ENCODE measurements at places on chromosomes 1 and 21.

DNA sequence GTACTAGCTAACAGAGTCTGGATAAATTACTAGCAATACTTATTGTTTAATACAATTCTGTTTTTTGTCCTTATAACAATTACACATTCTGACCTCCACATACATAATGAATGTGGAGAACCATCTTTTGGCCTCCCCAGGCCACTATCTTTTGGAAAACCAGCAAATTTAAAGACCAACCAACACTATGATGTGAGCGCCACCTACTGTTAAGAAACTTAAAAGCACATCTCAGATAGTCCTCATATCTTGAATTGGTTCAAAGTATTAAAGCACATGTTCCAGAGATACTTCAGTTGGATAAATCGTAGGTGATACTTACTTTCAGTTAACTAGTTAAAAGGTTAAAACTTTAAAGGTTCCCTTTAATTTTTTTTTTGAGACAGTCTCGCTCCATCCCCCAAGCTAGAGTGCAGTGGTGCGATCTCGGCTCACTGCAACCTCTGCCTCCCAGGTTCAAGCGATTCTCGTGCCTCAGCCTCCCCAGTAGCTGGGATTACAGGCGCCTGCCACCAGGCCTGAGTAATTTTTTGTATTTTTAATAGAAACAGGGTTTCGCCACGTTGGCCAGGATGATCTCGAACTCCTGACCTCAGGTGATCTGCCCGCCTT, 29.3 kb upstream of the USP1 start:
- peak; percentile 25 for DNase-seq

DNA sequence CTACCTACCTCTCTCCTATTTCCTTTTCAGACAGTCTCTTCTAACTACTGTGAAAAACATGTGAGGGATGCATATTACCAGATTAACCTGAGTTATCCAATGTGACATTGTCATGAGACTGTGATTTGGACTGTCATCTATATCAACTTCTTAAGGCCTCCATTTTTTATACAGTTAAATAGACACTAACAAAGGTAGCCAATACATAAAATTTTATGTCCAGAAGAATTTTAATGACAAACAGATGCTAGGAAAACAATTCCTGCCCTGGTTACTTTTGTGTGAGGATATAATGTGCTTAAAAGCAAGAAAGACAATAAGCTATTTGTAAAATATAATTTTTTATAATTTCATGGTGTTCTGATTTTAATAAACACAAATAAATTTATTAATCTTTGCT, 136.2 kb downstream of the DPYD start:
- no peak for DNase-seq

GRCh38 chr1:7120863-7121621, 335.8 kb downstream of the CAMTA1 start:
- no peak for DNase-seq

GRCh38 chr1:225845571-225846259, 35.8 kb downstream of the EPHX1 start:
- peak; percentile 82 for DNase-seq

DNA sequence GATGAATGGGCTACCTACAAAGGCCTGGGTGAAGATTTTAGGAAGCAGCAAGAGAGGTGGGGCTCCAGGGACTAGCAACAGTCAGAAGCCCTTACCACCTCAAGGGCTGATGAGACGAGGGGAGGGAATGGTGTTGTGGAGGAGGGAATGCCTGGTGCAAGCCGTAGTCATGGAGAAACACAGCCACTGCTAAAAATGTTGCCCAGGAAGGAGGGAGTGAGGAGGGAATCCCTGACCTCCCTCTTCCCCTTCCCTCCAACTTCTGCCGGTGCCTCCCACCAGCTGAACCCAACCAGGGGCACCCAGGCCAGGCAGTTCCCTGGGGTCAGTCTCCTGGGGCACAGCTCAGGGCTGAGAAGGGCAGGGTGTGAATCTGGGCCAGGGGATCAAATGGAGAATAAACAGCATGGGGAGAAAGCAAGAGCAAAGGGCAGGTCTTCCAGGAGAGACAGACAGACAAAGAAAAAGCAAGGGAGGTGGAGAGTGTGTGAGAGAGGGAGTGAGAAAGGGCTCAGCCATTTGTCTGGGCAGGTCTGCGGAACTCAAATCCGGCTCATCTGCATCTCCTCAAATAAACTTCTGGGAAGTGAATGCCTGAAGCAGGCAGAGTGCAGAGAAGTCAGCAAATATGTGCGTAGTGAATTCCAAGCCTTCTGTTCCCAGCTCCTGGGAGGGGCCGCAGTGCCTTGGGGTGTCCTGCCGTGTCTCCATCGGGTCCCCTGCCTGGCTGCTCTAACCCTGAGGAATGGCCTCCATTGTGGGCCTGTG, 27.1 kb upstream of the POU3F1 start:
- no peak for DNase-seq

- no peak for DNase-seq
Measured at GRCh38 chr1:222911866-222912265, 97.0 kb downstream of the DISP1 start.

DNA sequence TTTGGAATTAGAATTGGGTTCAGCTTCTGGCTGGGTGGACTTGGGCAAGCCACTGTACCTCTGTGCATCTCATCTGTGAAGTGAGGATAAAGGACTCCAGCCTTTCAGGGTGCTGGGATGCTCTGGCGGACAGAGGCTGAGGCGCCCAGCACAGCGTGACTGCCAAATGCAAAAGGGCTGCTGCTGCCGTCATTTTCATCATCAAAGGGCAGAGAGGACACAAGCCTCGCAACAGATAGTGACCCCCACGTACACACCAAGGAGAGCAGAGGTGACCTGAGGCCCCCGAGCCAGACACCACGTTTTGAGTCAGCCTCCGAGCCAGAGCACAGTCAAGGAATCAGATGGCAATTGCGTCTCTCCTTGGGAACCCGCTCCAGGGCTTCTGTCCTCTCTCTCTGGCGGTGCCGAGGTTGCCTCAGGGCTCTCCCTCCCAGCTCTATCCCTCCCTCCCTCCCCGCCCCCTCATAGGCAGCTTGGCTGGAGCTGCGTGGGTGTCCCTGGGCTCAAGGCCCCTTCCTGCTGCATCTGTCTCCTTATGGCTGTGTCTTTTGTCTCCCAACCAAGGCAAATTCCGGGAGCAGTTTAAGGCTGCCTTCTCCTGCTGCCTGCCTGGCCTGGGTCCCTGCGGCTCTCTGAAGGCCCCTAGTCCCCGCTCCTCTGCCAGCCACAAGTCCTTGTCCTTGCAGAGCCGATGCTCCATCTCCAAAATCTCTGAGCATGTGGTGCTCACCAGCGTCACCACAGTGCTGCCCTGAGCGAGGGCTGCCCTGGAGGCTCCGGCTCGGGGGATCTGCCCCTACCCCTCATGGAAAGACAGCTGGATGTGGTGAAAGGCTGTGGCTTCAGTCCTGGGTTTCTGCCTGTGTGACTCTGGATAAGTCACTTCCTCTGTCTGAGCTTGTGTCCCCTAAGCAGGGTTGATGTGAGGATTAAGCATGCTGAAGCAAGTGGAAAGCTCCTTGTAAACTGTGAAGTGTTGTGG, 9.0 kb downstream of the HCRTR1 start:
- no peak for DNase-seq

GRCh38 chr1:40017951-40018575, 22.5 kb upstream of the CAP1 start:
- DNase-seq, result no peak

GRCh38 chr1:77040826-77041225, 173.5 kb downstream of the ST6GALNAC5 start:
- DNase-seq, result no peak

GRCh38 chr1:2558420-2558819, 2.2 kb downstream of the TNFRSF14 start:
- DNase-seq, result no peak

- no peak for DNase-seq
Measured at GRCh38 chr1:97870589-97870988, 50.2 kb downstream of the DPYD start.

DNA sequence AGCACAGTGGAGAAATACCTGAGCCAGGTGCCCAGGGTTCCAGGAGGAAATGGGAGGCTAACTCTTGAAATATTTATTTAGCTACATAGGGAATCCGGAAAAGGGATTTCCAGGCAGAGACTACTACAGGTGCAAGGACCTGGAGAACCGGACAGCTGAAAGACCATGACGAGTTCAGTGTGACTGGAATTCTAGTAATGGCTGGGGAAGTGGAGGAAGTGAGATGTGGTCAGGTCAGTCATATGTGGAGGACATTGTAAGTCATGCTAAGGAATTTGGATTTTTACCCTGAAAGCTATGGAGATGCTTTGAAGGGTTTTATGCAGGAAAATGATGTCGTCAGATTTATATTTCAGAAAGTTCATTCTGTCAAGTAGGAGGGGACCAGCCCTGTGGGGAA, 1.8 kb downstream of the CAP1 start:
- no peak for DNase-seq

DNA sequence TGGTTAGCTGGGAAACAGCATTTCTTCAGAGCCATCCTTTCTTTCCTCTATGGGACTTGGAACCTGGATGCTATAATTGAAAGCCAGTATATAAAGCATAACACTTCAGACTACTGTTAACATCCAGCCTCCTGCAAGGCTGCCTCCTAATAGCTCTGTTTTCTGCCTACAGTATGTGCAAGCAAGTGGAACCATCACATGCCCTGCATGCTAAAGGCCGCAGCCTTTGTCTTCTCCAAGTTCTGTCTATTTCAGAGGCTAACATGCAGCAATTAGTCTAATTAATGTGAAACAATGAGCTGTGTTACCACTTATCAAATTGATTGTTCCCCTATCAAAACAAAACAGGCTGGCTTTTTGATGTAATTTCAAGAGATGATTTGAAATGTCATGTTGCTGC, 82.7 kb upstream of the ESRRG start:
- no peak for DNase-seq

DNA sequence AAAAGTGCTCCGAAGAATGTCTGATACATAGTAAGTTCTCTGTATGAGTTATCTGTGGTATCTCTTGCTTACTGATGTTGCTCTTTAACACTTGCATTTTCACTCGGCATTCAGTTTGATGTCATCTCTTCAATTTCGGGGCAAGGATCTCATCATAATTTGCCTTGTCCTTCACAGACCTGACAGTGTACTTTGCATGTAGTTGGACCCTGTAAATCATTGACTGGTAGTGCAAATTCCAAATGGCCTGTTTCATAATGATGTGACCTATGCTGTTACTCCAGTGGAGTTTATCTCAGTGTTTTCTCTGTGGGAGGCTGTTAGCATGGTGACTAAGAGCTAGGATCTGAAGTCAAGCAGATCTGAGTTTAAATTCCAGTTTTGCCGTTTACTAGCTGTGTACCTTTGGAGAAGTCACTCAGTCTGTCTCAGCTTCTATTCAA, 34.2 kb upstream of the ABCD3 start:
- DNase-seq, result peak; percentile 10

- no peak for DNase-seq
Measured at GRCh38 chr21:37008724-37009123, 2.2 kb downstream of the RIPPLY3 start.

DNA sequence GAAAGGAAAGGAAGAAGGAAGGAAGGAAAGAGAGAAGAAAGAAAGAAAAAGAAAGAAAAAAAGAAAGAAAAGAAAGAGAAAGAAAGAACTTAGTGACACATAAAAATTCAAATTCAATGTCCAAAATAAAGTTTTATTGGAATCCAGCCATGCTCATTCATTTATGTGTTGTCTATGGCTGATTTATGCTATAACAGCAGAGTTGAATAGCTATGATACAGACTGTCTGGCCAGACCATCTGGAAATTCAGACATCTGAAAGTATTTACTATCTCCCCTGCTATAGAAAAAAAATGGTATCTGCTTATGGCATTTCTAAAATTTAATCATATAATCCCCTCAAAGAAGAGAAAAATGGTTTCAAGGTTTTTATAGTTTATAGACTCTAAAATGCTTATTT, 79.4 kb upstream of the RRP15 start:
- no peak for DNase-seq

DNA sequence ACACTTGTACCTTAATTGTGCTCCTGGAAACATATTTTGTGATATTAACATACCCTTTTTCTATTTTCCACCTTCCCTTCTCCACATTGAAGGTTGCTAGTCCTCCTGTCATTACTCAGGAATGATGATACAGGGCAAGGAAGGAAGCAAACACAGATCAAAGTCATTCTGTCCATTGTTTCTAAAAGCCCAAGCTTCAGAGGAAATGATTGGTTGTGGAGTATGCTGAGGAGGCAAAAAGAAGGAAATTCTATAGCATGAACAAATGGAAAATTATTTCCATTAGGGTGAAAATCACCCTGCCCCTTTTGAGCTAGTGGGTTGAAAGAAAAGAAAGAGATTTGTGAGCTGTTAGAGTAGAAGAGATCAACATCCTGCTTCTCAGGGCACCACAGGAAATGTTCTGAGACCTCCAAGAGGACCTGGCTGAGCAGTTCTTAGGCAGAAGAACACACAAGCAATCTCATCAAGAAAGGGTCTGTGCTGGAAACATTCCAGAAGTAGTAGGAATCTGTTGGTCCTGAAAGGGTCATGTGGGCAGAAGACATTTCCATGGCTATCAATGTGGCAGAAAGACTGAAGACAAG, 29.0 kb upstream of the PRRX1 start:
- DNase-seq, result no peak

- no peak for DNase-seq
Measured at GRCh38 chr1:73104749-73105148, 822.4 kb upstream of the NEGR1 start.

DNA sequence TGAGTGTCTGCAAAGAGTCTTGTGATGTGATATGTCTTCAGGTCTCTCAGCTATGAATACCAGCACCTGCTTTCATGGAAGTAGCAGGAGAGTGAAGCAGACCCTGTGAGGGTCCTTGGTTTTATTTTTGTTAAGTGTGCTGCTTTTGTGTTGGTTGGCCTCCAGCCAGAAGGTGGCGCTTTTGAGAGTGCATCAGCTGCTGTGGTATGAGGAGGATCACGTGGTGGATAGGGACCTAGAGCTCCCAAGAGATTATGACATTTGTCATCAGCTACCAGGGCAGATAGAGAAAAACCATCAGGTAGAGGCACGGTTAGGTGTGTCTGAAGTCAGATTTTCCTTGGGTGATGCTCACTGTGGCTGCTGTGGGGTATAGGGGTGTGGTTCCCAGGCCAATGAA, 1232.1 kb downstream of the MRPL39 start:
- no peak for DNase-seq

DNA sequence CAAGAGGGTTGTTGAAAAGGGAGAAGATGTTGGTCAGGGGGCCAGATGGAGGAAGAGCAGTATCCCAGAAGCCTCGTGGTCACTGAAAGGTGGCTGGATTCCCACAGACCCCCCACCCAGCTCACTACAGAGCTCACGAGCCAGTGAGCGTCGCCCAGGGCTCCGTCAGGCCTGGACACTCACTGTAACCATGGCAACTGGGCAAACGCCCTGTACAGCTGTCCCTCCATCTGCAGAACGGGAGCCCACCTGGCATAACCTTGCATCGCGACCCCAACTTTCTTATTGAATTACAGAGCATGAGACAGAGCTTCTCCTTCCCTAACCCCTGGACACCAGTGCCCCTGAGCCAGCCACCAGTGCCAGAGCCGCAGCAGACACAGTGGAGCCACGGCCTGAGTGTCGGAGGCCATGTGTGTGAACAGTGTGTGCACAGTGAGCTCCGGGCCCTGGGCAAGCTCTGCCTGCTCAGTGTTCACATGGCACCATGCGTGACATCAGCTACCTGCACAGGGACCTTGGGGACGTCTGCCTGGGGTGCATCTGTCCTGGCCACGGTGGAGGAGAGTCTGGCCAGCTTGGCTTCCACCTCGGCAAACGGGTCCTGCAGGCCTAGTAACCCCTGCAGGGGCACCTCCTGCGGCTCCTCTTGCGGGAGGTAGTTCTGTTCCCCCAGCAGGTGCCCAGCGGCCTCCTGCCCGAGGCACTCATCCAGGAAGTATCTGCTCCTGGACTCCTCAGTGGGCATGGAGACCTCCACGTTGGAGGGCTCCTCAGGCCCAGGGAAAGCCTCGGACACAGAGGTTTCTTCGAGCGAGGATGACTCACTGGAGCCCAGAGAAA, 25.9 kb upstream of the DDOST start:
- DNase-seq, result no peak

GRCh38 chr1:210144736-210145135, 87.9 kb upstream of the SERTAD4 start:
- no peak for DNase-seq

Measured in HuH-7.5 (cell line).